AG09319 (cell line): ENCODE measurements at places on chromosomes 4 and X.

- no peak for DNase-seq
These were observed 616.1 kb upstream of the CPEB2 start for GRCh38 chr4:14386196-14386595.

- no peak for DNase-seq
These were observed 203.1 kb downstream of the RBM46 start for GRCh38 chr4:154984148-154984547.

DNA sequence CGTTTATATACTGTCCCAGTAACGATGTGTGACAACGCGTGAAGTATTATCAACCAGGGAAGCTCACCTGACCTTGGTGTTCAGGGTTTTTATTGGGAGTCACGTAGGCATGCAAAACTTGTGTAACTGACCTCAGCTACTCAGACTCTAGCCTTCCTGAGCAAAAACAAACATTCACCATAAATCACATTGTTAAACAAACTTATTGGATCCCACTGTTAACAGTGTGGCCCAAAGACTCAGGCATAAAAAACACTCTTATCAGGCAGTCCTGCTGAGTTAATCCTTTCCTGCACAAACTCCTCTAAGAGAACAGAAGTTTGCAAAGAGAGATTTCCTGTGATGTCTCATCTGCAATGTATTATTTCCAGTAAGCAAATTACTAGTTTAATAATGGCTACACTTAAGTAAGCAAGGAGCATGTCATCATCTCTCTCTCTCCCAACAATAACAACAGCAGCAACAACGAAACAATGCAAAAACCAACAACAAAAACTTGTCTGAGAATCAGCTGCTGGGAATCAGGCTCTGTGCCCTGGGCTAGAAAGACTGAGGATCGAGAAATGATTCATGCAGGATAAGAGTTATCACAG is 12.0 kb downstream of the GAGE1 start:
- DNase-seq, result no peak

DNA sequence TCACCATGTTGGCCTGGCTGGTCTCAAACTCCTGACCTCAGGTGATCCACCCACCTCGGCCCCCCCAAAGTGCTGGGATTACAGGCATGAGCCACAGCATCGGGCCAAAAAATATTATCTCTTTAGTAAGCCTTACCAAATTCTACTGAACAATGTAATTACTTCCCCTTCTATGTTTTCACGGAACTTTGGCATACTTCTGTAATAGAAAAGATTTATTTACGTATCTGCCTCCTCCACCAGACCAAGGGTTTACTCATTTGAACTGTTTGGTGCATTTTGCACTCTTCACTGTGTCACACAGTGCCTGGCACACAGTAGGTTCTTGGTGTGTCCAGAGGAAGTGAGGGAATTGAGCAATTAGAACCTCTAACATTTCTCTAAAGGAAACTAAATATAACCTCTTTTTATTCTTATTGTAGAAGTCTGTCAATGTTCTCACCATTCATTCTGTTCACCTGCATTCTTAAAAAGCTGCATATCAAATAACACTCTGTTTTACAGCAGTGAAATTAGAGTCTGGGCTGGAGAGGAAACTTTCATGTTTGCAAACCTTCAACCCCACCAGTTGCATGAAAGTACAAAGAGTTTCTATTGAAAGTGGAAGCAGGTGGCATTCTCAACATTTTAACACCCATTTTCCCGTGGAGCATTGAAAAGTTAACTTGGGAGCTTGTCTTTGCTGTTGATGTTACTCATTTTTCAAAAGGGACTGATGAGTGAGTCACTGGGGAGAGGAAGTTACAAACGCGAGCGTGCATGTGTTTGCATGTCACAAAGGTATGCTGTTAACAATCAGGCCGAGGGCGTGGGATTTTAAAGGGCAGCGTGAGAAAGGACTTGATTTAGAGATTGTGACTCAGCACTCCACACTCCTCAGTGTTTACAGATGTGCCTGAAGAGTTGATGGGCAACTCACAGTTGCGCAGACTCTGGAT is 314.1 kb downstream of the STK32B start:
- peak; percentile 85 for DNase-seq

DNA sequence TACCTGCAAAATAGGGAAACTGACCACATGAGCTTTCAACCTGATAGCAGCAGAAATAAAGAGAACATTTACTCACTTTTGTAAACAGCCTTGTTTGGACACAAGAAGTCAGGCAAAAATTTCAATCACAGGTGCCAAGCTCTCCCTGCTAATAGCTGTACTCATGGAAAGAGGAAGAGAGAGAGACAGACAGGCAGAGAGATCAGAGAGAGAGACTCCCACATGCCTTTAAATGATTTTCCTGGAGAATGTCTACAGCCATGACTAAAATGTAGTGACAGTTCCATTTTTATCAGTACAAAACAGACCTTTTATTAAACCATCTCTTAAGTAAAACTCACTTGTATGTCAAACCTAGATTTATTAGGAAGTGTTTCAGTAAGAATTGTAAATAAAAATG is 752.9 kb downstream of the TRAM1L1 start:
- DNase-seq, result no peak

- DNase-seq, result no peak
These were observed 58.1 kb upstream of the BCOR start for GRCh38 chrX:40155589-40156469.

GRCh38 chr4:37322122-37322521 is 77.6 kb downstream of the NWD2 start:
- no peak for DNase-seq

DNA sequence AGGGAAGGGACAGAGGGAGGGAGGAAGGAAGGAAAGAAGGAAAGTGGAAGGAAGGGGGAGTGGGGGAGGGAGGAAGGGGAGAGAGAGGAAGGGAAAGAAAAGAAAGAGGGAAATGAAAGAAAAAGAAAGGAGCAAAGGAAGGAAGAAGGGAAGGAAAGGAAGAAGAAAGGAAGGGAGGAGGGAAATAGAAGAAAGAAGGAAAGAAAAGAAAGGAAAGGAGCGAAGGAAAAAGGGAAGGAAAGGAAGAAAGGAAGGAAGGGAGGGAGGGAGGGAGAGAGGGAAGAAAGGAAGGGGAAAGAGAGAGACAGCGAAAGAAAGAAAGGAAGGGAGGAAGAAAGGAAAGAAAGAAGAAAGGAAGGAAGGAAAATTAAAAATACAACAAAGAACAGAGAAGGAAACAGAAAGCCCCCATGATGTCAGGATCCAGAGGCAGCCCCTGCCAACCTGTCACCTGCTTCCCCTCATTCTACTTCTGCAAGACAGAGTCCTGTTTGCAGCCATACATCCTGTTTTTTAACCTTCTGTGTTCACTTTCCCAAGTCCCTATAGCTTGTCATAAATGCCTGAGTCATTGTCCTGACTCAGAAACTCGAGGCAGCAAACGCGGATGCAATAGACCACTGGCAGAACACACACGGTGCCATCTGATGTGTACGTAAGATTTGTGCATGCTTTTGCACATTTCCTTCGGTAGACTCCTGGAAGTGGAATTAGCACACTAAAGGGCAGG is 77.0 kb upstream of the C4orf50 start:
- no peak for DNase-seq

DNA sequence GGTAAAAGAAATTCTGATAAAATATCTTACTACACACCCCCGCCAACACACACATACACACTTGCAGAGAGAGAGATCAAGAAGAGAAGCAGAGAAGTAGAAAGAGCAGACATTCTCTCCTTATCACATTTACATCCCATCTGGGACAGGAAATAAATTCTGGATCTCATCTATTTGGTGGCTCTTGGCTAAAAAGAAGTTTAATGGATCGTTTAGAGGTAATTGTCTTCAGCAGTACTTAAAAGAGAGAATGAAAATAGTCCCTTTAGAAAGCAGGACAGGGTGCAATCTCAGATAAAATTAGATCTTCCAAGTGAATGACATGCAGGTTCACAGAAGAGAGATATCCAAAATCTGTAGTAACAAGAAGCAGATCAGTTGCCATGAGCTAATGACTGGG is 1392.5 kb downstream of the RAPGEF2 start:
- no peak for DNase-seq

- DNase-seq, result no peak
These were observed 2.4 kb upstream of the FAM53A start for GRCh38 chr4:1686440-1687036.

DNA sequence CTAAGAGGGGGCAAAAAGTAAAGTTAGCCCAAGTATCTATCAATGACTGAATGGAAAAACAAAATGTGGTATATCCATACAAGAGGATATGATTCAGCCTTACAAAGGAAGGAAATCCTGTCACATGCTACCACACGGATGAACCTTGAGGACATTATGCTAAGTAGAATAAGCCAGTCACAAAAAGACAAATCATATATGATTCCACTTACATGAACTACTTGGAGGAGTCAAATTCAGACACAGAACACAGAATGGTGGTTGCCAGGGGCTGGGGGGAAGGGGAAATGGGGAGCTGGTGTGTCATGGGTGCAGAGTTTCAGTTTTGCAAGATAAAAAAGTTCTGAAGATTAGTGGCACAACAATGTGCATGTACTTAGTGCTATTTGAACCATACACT is 101.8 kb downstream of the SH3KBP1 start:
- no peak for DNase-seq

DNA sequence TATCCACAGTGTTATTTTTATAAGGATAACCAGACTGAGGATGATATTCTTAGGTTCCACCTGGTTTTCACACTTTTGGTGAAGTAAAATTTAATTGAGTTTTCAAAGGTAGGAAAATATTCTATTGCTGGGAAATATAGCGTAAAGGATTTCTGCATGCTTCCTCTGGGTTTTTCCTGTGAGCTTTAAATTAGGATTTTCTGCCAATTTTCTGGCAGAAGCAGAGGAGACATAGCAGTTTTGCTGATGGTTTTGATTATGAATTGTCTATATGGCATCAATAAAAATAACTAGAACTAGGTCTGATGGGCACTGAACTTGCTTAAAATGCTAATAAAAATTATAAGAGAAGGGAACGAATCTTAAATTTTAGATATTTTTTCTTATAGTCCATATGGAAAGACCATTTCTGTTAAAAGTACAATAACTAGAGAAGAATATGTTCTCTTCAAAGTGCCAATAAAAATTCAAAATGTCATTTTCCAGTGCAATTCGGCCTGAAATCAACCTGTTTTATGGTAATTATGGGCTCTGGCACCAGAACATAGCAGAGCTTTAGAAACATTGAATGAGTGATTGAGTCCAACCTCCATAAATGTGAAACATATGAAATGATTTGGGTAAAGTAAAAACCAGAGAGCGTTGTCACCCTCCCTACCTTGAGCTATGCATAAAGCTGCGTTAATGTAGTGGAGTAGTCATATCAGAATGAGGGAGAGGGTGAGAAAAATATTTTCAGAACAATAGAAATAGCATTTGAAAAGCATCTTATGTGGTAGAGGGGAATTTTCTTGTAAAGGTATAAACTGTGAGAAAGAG is 279.7 kb downstream of the SPRY1 start:
- DNase-seq, result no peak

DNA sequence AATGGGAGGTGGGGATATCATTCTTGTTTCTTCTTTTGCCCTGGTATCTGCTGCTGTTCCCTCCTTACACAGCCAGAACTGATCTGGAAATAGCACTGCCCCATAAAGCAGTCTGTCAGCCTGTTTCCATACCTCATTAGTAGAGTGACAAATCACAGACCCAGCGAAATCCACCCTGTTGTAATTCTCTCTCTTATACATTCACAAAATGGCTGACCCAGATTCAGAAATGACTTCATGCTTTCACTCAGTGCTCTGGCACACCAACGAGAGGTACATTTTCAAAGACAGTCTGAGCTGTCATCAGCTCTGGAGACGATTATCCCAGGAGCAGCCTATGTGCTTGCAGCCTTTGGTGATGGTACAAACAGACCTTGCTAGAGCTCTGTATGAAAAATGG is 164.6 kb downstream of the AFF2 start:
- DNase-seq, result no peak

DNA sequence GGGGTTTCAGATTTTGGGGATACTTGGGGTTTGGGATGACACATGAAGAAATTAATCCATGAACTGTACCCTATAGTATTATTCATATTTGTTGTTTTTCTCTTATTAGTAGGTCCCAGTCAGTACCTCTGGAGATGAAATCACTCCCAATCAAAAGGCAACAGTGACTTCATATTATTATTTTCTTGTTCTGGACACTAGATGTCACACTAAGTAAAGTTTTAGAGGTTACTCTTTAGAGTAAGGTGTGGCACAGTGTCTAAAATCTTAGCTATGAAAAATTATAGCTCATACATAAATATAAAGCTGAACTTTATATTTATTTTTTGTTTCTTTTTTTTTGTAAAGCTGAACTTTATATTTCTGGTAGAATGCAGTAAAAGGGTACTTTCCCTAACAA is 35.1 kb downstream of the FAM114A1 start:
- no peak for DNase-seq

GRCh38 chr4:173448608-173449379 is 49.9 kb upstream of the SCRG1 start:
- no peak for DNase-seq

- DNase-seq, result no peak
These were observed 21.7 kb upstream of the BMP15 start for GRCh38 chrX:50888884-50889283.

GRCh38 chr4:169311643-169312365 is 41.0 kb upstream of the SH3RF1 start:
- no peak for DNase-seq

DNA sequence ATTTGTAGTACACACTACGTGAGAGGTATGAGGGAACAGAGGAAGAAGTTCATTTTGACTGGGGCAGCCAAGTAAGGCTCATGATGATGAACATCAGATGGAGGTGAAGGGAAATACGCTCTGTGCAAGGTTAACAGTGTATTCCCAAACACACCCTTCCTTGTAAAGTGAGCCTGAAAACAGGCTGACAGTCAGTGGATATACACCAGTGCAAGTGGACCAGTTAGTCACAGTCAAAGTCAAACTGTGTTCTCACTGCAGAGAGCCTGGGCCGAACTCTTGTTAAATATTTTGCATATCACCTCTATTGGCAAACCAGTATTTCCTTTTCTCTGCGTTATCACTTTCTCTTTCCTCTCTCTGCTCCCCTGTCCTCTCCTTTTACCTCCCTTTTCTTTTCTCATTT is 23.4 kb upstream of the RHOH start:
- DNase-seq, result no peak

GRCh38 chr4:36747277-36748129 is 466.1 kb downstream of the DTHD1 start:
- DNase-seq, result no peak

- no peak for DNase-seq
These were observed 1.5 kb downstream of the CLCN3 start for GRCh38 chr4:169621731-169622492.

GRCh38 chr4:128601991-128602695 is 207.4 kb upstream of the JADE1 start:
- DNase-seq, result no peak

GRCh38 chr4:105461621-105462382 is 12.1 kb downstream of the PPA2 start:
- DNase-seq, result no peak

- DNase-seq, result no peak
These were observed 49.9 kb downstream of the IL15 start for GRCh38 chr4:141686146-141686775.

GRCh38 chr4:80138551-80139538 is 58.5 kb upstream of the PRDM8 start:
- no peak for DNase-seq

GRCh38 chr4:169439244-169439643 is 168.5 kb upstream of the SH3RF1 start:
- DNase-seq, result no peak

- no peak for DNase-seq
These were observed 86.2 kb downstream of the IRF2 start for GRCh38 chr4:184388106-184388505.

GRCh38 chrX:101429934-101430333 is 21.9 kb downstream of the HNRNPH2 start:
- no peak for DNase-seq

GRCh38 chr4:129218897-129219296 is 122.9 kb downstream of the C4orf33 start:
- DNase-seq, result no peak

GRCh38 chr4:154597798-154598774 is 7.5 kb upstream of the FGA start:
- DNase-seq, result no peak
